Activated CD4-positive, alpha-beta T cell treated with anti-CD3 and anti-CD28 coated beads for 1 hour (primary cell): ENCODE measurements at places on chromosomes 11 and 22.

DNA sequence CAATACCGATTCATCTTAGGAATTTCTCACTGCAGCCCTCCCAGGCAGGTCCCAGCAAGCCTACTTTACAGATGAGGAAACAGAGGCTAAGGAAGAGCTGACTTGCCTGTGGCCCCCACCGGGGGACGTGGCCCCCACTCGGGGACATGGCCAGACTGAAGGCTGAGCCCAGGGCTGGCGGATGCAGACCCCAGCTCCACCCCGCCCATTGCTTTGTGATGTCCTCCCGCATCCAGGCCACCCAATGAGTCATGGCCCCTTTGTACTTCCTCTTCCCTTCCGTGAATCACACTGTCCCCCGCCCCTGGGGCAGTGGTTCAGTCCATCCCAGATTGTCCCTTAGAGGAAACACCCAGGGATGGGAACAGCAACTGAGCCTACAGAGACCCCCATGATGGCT, 116.0 kb upstream of the ANO1 start:
- DNase-seq = no peak

- no peak for DNase-seq
Measured at GRCh38 chr11:6544921-6545850, 48.1 kb downstream of the DNHD1 start.

GRCh38 chr11:15223318-15223717, 108.6 kb downstream of the INSC start:
- no peak for DNase-seq

DNA sequence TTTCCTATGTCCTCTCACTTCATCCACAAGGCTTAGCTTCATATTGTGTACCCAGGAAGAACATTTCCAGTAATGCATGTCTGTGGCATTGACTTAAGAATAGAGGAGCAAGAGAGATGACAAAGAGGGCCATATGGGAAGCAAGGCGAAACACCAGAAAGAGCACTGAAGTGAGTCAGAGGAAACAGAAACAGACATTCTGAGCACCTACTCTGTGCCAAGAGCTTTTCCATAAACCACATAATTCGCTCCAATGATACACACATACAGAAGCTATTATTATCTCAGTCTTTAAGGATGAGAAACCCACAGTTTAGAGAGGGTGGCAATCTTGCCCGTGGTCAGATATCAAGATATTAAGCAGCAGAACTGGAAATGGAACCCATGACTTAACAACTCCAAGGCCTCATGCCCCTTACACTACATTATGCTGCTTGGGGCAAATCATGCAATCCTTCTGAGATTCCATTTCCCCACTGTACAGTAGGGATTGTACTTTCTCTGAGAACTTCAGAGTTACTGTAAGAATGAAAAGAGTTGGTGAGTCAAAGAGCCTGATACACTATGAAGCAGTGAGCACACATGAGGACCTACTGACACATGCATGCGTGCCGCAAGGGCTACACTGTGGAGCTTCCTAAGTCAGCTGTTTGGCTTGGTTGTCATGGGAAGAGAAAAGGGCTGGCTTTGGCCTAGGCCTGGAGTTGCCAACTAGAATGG, 126.6 kb downstream of the KCNC1 start:
- no peak for DNase-seq
